ENCODE measurements at places on chromosomes 2 and 18.

DNA sequence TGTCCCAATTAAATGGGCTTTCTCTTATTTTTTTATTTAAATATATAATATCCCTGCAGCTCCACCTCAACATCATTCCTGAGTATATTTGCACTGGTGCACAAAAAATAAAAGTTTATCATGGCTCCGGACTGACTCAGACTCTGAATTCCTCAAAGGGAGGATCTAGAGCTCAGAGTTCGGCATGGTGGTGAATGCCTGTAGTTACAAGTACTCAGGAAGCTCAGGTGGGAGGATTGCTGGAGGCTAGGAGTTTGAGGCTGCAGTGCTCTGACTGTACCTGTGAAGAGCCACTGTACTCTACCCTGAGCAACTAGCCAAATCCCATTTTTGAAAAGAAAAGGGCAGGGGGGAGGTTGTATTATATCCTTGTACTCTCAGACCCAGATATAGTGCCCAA is 52.8 kb upstream of the NRXN1 start:
- DNase-seq, result peak; percentile 20

GRCh38 chr2:239806276-239806675 is 218.9 kb downstream of the NDUFA10 start:
- DNase-seq, result no peak

- DNase-seq, result no peak
These were observed 67.0 kb downstream of the FEZ2 start for GRCh38 chr2:36530983-36531354.

- DNase-seq, result peak; percentile 90
These were observed 3.0 kb downstream of the SH2D6 start for GRCh38 chr2:85421260-85422071.

DNA sequence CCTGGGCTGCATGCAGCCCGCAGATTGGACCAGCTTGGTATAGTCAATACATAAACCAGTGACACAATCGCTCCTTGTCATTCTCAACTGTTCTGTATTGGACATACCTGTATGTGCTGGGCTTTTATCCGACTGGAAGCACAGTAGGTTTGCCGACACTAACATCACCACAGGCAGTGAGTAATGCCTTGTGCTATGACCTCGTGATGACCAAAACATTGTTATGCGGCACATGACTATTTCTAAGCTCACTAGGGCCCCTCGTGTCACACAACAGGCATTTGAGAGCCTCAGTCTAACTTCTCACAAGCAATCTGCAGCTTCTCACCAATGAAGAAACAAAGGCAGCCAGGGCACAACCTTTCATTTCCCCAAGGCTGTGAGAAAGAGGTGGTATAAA is 320.8 kb downstream of the AFF3 start:
- DNase-seq, result peak; percentile 41

DNA sequence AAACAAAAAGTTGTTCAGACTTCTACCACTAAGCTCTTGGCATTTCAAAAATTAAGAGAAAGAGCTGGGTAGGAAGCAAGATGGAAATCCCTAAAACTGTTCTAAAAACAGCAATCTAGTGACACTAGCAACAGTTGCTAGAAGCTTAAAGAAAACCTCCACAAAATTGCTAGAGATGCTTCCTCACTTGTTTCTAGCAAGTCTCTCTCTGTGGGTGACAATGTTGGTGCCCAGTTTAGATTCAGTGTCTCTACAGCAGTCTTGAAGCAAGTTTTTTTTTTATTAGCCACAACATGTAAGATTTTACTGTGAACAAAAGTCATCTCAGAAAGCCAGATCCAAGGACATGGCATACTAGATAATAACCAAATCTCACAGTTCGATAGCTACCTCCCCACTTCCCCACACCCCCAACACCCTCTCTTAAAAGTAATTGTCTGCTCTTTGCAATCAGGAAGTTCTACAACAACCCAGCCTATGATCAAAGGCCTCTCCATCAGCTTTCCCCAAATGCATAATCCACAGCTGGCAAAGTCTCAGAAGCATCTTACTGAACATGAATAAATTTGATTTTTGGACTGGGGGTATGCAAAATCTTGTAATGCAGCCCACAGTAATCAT is 70.0 kb downstream of the ANKRD44 start:
- no peak for DNase-seq

DNA sequence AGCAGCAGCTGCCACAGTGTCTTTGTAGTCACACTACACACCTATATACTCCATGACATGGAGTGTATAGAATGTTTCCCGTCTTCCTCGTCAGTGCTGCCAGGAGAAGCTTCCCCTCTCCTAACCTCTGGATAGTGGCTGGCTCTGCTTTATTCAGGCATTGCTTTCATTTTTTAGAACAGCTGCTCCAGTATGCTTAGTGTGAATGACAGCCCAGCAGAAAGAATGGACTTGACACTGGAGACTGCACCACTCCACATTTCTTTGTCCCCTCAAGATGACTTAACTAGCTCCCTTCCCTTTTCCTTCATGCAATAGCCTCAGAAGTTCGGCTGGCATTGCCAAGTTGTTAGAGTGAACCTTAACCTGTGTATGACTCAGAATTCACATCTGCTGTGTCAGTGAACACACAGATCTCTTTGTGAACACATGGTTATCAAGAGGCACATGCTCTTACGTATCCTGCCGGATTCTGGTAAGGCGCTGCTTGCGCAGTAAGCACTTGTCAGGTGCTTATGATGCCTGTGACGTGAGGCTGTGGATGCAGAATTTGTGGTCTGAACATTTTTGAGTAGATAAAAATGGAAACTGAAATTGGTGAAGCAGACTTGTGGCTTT is 73.9 kb downstream of the NEDD4L start:
- peak; percentile 97 for DNase-seq

DNA sequence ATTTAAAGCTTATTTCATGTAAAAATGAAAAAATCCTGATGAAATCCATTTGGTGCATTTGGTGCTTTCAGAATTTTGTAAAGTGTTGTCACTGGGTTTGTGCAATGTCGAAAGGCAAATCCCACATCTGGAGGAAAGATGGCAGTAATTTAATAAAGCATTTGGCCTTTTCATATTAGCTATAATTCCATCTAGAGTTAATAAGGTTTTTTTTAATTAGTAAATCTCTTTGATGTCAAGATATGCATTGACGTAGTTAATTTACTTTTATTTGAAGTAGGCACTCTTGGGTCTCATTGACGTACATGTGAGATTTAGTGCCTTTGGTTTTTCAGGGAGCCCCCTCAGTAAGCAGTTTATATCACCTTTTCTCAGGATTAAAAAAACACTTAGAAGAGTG is 12.3 kb upstream of the GAREM1 start:
- DNase-seq, result no peak

DNA sequence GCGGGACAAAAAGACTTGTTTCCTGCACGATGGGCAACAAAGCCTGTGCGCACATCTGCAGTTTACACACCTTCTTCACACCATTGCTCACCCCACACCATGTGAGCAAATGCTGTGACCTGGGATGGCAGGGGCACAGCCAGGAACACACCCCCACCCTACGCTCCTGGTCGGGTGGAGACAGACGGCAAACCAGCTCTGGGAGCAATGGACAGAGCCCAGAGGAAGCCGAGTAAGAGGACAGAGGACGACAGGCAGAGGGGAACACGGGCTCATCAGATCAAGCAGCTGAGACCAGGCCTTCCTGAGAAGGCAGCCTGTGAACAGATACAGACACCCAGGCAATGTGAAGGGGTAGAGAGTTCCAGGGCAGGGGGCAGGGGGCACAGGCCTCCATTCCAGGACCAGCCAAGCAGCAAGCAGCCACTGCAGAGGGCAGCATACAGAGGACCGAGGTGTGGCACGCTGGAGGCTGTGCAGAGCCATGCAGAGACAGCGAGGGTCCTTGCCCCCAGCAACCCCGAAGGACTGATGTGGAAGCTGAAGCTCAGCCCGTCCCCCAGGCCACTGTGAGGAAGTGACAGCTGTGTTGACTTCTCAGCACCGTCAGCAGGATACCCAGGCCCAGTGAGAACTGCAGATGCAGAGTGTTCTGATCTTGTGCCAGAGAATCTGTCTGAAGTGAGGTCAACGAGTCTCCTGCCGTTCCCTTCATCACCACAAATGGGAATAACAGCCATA is 46.2 kb downstream of the PARD6G start:
- no peak for DNase-seq

GRCh38 chr2:83970217-83970929 is 488.7 kb downstream of the SUCLG1 start:
- DNase-seq, result no peak

DNA sequence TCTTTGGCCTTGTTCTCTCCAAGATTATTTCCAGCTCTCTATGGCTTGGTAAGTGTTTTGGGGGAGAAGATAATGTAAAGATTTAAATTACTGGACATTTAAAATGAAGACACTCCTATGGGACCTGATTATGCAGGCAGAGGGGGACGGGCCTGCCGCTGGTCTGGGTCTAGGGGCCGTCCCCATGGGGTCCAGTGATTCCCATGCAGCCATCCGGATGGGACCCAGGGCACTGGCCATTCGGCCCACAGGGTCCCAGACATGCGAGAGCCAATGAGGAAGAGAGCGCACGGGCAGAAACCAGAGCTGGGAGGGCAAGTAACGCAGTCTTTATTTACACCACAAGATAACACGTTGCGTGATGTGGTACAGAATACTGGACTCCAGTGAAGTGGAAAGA is 200.0 kb downstream of the TWIST2 start:
- no peak for DNase-seq

- no peak for DNase-seq
These were observed 31.9 kb downstream of the DSC3 start for GRCh38 chr18:31010601-31011000.

GRCh38 chr2:64635976-64636911 is 17.5 kb downstream of the SERTAD2 start:
- DNase-seq, result peak; percentile 23

- no peak for DNase-seq
These were observed 48.9 kb downstream of the EFR3B start for GRCh38 chr2:25090801-25091200.

DNA sequence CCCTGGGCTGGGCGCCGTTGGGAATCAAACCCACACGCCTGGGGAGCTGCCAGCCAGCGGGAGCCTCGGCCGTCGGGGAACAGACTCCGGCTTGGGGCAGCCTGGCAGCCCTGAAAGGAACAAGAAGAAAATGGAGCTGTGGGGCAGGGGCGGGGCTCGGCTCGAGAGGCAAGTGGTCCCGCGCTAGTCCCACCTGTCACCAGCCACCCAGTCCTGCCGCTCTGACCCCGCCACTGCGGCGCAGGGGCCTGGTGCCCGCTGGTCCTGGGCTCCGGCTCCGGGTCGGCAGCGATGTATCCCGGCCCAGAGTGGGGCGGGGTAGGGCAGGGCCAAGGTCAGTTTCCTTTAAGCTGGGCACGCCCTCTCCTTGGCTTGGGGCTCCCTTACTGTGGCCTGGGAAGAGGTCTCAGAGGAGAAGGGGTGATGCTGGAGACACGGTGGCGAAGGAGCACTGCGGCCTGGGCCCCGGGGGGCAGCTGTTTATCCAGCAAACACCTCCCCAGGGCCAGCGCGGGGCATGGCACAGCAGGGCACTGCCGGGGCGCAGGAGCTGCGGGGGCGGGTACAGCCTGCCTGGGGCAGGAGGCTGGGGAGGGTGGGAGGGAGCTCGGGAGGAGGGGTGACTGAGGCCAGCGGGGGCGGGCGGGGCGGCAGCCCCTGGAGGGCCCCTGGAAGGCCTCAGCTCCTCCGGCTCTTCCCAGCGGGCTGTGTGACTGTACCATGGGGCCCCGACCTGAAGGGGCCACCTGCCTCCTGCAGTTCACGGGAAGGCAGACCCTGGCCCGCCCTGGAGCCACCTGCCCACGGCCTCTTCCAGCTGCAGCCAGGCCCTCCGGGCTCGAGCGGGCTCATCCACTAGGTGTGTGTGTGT is 15.6 kb downstream of the ODC1 start:
- no peak for DNase-seq

DNA sequence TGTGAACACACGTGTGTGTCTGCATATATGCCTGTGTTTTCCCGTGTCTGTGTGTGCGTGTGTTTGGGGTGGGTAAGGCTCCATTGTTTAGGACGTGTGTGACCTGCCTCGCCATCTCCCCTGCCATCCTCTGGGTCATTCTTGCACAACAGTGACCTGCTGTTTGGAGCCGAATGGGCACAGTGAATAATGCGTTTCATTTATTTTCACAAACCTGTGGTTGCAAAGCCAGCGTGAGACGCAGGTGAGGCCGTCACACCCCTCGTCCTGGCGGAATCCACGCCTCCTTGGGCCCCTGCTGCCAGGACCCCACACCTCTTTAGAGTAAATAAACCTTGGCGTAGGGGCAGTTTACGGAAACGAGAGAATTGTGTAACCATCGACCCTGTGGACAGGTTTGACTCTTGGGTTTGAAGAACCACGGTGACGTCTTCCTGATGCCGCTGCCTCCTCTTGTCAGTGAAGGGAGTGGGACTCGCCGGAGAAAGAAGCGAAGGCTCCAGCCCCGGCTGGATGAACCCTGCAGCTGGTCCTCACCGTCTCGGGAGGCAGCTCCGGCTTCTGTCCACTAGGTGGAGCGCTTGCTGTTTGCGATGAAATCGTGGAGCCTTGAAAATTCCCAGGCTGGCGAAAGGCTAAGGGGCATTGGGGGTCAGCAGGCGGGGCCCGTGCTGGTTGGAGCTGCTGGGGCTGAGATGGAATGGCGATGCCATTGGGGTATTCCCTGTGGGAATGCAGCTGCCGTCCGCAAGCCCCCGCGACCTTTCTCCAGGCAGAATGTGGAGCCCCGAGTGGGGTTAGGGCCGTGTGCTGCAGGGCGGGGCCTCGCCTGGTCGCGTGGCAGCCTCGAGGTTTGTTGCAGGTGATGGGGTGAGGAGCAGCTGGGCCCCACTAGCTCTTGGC is 81.1 kb downstream of the RTP5 start:
- peak; percentile 33 for DNase-seq

All from bronchial epithelial cell (primary cell).